ENCODE measurements at places on chromosomes 12 and 14.

DNA sequence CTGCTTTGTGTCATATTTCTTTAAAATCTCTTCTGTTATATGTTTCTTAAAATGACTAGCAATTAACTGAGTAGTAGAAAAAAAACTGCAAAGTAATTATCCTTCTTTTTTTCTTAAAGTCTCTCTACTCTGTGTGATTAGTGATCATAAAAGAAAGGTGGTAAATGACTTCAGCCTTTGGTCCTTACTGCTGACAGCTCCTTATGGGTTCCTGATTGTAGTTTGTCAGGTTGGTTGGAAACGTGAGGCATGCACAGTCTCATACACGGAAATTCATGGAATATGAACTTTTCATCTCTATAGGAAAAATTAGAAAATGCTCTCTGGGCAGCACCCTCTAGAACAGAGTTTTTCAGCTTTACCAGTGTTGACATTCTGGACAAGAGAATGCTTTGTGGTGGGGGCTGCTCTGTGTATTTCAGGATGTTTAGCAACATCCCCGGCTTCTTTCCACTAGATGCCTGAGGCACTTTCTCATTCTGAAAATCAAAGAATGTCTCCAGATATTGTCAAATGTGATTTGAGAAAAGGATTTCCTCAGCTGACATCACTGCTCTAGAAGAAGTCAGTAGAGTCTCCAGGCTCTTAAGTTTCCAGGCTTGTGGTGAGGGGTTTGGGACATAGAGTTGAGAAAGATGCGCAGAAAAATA is 121.0 kb downstream of the PIK3C2G start:
- DNase-seq = no peak

- DNase-seq = no peak
Measured at GRCh38 chr12:42458575-42458974, 131.0 kb downstream of the PRICKLE1 start.

DNA sequence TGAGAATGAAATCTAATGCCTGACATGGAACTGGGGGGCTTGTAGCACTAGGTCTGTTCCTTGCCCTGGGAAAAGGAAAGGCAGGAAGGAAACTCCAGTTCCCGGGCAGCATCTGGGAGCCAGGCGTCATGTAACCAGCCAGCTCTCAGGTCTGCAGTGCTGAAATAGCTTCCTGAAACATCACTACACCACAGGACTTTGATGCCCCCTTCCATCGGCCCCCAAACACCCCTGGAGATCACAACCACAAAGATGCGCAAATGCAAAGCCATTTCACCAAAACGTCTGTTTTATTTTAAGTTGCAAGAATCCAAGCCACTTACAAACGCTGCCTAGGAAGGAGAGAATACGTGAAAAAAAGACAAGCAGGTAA is 40.9 kb downstream of the KCTD10 start:
- no peak for DNase-seq

- DNase-seq = no peak
Measured at GRCh38 chr12:105240228-105240627, 4.3 kb upstream of the APPL2 start.

- no peak for DNase-seq
Measured at GRCh38 chr14:74611650-74612349, at the start of gene LTBP2. Gene LTBP2 (minus strand): TSS chr14:74612237. CDS start chr14:74611944, 293 bp downstream.

DNA sequence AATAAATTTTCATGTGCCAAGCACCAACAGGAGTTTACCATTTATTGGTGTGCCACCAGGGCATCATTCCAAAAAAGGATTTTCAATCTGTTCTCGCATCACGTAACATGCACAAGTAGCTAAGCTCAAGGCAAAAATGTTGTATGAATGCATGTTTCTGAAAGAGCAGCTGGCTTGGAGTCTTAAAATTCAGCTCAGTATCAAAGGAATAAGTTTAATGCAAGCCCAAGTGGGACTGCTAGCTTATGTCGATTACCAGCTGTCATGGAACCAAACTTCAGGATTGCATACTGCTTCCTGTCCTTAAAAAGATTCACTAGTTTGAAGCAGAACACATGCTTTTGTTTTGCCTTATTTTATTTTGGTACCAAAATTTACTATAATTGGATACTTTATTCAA is 437.0 kb downstream of the FSCB start:
- no peak for DNase-seq

- DNase-seq = no peak
Measured at GRCh38 chr12:67714648-67715047, 66.1 kb downstream of the DYRK2 start.

DNA sequence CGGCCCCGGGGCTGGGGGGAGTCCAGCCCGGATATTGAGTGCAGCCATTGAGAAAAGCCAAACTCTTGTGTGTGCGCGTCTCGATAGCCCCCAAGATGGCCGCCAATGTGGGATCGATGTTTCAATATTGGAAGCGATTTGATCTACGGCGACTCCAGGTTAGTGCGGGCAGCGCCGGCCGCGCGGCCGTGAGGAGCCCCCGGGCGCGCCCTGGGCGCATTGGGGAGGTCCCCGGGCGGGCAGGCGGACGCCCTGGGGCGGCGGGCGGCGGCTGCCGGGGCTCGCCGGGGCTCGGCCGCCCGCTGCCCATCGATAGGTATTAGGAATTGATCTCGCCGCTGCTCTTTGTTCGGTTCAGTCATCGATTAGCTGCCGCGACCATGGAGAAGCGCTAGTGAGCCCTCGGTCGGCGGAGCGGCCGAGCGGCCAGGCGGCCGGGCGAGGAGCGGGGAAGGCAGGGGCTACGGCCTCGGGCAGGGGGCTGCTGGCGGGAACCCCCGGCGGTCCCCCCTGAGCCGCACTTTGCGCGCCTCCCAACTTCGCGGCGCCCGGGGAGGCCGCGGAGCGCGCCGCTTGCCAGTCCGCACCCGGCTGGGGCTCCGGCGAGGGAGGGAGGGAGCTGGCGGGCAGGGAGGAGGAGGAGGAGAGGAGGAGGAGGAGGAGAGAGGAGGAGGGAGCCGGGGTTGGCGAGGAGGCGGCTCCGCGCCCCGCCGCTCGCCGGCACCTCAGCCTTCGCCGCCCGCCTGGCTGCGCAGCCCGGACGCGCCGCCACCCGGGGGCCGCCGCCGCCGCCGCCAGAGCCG is 113.9 kb upstream of the MYL2 start:
- no peak for DNase-seq

DNA sequence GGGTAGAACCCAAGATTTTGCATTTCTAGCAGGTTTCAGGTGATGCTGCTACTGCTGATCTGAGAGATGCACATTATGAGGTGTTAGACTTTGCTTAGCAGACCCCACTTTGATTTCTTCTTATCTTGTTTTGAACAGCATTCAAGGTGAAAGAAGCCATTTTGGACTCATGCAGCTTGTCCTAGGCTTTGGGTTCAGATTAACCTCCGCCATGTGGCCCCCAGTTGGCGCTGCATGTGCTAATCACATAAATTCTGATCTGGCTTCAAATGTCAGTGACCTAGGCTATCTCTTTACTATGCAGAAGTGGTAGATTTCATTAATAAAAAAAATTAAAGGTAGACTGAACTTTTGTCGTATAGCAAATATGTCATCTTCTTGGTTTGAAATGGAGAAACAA is 89.8 kb upstream of the DYRK2 start:
- no peak for DNase-seq

- no peak for DNase-seq
Measured at GRCh38 chr12:89899651-89900050, 191.0 kb upstream of the ATP2B1 start.

DNA sequence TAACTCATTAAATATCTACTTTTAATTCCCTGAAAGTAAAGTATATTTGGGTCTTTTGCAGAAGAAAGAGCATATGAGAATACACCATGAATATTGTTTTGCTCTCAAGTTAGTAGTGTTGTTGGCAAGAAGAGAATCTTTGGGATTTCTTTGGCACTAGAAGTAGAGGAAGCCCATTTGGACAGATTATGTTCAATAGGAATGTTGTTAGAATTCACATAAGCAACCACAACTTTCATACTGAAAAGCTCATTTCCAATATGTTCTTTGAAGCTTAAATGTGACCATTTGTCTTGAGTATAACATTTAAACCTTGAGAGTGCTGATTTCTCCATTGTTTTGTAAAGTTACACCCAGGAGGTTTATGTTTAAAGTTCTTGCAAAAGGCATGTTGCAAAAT is 37.6 kb downstream of the PLEKHG7 start:
- DNase-seq = no peak

- no peak for DNase-seq
Measured at GRCh38 chr12:95608252-95609033, 57.2 kb upstream of the USP44 start.

GRCh38 chr12:49094160-49094974 is at the start of gene DHH:
Gene DHH (minus strand): TSS chr12:49094801. CDS start chr12:49094512, 289 bp downstream.
- no peak for DNase-seq

DNA sequence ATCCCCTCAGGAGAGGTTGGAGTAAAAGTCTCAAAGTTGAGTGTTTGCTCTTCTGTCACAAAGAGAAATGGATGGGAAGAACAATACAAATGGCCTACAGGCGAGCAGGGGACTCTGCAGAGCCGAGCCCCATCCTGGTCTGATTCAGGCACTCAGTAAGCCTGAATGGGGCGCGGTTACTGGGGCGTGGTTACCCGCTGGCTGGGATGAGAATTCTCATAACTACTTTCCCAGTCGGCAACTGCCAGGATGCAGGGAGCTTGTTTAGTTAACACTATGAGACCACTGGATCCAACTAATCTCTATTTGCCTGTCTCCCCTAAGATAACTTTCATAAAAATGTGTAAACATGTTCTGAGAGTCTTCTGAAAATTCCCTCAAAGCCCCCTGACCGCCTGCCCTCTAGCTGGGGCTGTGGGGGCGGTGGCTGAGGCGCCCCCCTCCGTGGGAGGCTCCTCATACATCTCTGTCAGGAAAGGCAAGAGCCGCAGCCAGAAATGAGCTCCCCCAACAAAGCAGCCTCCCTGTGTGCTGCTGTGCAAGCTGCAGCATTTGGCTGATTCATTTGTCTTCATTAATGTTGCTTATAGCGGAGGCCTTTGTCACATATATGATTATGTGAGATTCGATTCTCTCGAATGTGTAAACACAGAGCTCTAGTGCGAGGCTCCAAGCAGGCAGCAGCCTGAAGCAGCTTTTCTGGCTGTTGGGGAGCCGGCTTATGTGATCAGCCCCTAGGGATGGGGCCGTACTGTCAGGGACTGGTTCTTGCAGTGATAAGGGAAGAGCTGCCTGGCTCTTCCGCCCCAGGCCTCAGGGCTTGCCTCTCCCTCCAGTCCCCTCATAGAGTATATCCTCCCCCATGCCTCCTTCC is 126.1 kb upstream of the ARHGAP5 start:
- DNase-seq = no peak

DNA sequence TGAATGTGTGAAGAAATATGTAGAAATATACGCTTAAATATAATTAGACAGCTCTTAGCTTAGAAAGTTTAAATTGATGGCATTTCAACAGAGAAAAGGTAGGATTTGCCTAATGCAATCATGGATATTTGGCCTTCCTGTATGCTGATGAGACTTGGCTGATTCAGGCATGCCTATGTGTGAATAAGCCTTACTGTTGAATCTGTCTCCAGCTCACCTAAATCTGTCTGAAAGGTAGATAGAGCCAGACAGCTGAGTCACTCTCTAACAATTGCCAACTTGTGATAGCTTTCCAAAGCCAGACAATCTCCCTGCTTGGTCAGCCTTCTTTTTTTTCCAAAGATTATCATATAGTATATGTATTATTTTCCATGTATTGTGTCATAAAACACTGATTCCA is 92.8 kb upstream of the FLRT2 start:
- DNase-seq = no peak

- no peak for DNase-seq
Measured at GRCh38 chr12:162467-163307, 51.3 kb downstream of the SLC6A12 start.

GRCh38 chr14:75734854-75735253 is 73.8 kb downstream of the TTLL5 start:
- no peak for DNase-seq
